ENCODE measurements at places on chromosomes 16 and 17.

DNA sequence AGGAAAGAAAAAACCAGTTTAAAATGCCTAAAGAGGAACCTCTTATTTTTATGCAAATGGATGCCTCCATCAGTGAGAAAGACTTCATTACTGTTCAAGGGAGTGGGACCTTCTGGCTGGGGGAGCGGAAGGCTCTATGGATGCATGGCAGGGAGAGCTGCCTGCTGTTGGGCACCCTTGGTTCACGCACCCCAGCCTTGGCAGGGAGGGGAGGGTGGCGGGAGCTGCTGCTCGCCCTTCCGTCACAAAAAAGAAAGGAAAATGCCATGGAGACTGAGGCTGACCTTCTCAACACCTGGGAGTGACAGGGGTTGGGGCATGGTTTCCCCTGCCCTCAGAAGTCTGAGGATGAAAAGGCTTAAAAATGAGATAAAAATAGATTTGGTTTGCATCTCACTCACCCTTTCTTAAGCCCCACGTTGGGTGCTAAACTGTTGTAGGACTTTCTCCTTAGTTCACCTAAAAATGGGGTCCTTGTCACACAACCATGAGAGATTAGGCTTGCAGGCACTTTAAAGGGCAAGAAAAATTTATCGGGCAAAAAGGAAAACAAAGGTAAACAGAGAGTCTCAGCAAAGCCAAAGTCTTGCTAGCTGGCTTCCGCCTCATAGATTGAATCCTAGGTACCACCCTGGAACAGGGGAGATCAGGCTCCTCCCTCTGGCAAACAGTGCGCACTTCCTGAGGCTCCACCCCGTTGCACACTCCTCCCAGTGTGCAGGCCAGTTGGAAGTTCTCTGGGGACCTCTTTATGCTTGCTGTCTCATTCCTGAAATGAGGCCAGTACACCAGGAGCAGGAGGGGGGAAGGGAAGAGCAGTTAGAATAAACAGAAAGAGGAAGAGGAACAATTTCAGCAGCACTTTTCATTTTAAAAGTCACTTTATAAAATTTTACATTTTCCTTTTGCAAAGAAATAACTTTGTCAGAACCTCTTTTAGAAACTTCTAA is 31.6 kb downstream of the PHKB start:
- no peak for DNase-seq

GRCh38 chr16:19868421-19868820 is 16.2 kb downstream of the GPRC5B start:
- DNase-seq = no peak

DNA sequence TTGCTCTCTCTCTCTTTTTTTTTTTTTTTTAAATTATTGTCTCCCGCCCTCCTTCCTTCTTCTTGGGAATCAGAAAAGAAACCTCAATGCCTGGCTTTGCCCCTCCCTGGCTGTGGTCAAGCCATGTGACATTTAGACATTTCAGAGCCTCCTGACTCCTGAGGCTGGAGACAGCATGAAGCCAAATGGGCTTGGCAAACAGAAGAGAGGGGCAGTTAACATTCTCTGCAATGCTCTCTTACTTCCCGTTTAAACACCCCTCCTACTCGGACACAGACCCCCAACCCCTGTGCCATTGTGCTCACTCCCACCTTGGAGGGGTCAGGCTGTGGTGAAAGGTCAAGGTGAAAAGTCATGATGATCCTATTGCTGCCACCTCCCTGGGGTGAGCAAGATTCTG is 14.7 kb upstream of the MEOX1 start:
- DNase-seq = no peak

GRCh38 chr16:711548-712320 is 3.2 kb upstream of the METRN start:
- peak; percentile 94 for DNase-seq

GRCh38 chr16:89031715-89032659 is 55.0 kb upstream of the CBFA2T3 start:
- peak; percentile 76 for DNase-seq

DNA sequence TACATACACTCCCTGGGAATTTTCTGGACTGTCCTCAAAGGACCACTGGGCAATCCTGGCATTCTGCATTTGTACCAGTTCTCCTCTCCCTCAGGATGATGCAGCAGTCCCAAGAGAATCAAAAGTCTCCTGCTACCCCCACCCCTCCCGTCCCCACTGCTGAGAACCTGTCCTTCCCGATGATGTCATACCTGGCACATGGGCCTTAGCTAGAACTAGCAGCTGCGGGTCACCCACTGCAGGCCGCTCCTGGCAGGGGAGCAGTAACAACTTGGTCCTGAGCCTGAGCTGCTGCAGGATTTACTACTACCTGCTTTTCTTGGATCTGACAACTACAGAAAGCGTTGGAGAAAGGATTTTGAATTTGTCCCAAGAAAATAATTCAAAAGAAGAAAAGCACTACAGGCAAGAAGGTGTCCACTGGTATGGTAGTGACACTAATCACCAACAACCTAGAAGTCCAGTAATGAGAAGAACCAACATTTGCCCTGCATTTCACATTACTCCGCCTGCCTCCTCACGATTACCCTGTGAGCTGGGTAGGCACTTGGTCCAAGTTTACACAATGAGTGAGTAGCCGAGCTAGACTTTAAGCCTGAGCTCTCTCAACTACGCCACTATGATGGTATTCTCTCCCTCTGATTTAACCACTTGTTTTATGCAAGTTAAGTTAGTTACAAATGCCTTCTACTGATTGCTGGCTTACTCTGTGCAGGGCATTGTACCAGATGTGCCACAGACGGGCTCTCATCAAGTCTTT is 55.3 kb upstream of the ETV4 start:
- no peak for DNase-seq

- DNase-seq = no peak
These were observed 30.1 kb downstream of the DNAH9 start for GRCh38 chr17:11628374-11628773.

- DNase-seq = peak; percentile 99
These were observed at the start of gene CDK10 for GRCh38 chr16:89686520-89687091. Gene CDK10, plus strand, starts transcription at chr16:89686689. Its CDS starts 22 bp downstream, at chr16:89686711.

DNA sequence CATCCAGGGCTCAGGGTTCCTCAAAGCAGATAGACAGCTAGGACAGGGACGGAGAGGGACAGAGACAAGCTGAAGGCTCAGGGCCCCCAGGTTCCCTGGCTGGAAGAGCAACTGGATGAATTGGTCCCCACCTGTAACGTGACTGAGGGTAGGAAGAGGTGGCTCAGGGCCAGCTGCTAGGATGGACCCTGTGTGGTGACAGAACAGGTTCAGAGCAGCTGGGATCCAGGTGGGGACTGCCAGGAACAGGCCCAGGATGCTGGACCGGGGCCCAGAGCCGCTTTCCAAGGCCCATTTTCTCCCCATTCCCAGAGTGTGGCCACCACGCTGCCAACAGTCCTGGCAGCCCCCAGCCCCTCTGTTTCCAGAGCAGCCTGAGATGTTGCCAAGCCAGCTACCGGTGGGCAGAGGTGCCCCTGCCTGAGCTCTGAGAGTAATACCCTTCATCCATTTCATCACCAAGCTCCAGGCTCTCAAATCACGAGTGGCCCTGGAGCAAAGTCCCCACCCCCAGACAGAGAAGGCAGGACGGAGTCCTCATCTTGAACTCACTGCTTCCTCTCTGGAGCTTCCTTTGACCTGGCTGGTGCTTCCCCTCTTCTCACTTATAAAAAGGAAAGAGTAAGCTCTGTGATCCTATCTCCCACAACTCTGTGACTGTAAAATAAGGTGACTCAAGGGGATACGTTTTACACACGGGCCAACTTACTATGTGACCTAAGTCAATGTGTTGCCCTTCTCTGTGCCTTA is 79.6 kb downstream of the TMEM132E start:
- no peak for DNase-seq

- no peak for DNase-seq
These were observed 14.0 kb upstream of the SPHK1 start for GRCh38 chr17:76370261-76370993.

DNA sequence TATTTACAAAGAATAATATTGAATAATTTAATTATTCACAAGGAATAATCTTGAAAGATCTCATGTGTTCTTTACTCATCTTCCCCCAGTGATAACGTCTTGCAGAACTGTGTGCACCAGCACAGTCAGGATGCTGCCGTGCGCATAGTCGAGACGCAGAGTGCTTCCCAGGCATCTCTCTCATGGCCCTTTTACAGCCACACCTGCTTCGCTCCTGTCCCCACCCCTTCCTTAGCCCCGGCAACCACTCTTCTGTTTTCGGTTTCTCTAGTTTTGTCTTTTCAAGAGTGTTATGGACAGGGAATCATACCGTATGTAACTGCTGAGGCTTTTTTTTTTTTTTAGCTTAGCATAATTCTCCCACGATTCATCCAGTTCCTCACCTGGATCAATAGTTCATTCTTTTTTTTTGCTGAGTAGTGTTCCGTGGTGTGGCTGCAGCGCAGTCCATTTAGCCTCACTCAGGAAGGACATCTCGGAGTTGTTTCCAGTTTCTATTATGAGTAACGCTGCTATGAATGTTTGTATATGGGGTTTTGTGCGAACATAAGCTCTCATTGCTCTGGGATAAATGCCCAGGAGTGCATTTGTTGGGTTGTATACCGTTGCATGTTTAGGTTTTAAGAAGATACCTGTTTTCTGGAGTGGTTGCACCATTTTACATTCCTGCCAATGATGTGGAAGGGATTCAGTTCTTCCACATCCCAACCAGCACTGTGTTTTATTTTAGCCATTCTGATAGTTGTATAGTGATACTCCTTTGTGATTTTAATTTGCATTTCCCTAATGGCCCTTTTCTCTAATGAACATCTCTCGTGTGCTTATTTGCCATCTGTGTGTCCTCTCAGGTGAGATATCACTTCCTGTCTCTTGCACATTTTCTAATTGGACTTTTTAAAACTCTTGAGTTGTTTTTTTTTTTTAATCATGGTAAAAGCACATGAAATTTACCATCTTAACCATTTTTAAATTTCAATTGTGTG is 47.6 kb downstream of the SEC14L1 start:
- DNase-seq = no peak

- DNase-seq = no peak
These were observed 102.8 kb downstream of the SSH2 start for GRCh38 chr17:29827179-29827578.

DNA sequence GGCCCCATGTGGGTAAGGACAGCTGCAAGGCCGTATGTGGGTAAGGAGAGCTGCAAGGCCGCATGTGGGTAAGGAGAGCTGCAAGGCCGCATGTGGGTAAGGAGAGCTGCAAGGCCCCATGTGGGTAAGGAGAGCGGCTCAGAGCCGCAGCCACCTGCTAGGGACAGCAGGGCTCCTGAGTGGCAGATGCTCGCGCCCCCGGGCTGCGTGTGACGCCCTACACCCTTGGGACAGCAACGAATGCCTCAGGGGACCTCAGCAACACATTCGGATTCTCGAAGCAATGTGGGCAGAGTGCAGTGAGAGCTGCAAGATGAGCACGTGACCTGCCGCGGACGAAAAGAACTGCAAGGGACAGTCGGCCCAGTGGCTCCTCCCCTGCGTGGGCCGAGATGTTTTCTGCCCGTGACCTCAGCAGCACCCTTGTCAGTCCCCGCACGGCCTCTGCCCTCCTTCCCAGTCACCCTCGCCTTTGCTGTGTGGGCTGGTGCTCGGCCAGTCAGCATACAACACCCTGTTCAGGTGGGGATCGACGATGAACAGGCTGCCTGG is 9.6 kb upstream of the SLC38A8 start:
- no peak for DNase-seq

- no peak for DNase-seq
These were observed 19.5 kb downstream of the MINK1 start for GRCh38 chr17:4852567-4853207.

Measured in activated CD8-positive, alpha-beta memory T cell treated with anti-CD3 and anti-CD28 coated beads for 24 hours (primary cell).